ENCODE measurements at places on chromosomes 2 and 18. TPM values are rescaled to one million over a fixed set of nuclear protein-coding genes. Genes with fewer than 3 reads are reported as not detected.

The CRYGA gene
- total RNA-seq, result not detected

The TAF1B gene
- 10.8 TPM for total RNA-seq

The SP5 gene
- total RNA-seq, result not detected

The NT5C1B gene
- not detected for total RNA-seq

The GDF7 gene
- not detected for total RNA-seq

The TTC32 gene
- 7.4 TPM for total RNA-seq

The CIDEA gene
- total RNA-seq, result not detected

The CNTNAP5 gene
- not detected for total RNA-seq

The NAT8 gene
- total RNA-seq, result not detected

The COL3A1 gene
- 1,834 TPM for total RNA-seq

The SMC6 gene
- 14.0 TPM for total RNA-seq

The RIT2 gene
- total RNA-seq, result not detected
